NCI-H345 (cell line): ENCODE measurements at places on chromosomes 2 and 18.

- no peak for DNase-seq
These were observed 43.3 kb downstream of the PXDN start for GRCh38 chr2:1701020-1701419.

DNA sequence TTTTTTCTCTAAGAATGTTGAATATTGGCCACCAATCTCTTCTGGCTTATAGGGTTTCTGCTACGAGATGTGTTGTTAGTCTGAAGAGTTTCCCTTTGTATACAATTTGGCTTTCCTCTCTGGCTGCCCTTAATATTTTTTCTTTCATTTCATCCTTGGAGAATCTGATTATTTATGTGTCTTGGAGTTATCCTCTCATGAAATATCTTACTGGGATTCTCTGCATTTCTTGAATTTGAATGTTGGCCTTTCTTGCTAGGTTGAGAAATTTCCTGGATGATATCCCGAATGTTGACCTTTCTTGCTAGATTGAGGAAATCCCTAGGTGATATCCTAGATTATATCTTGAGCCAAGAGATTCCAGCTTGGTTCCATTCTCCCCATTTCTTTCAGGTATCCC lies 125.6 kb downstream of the SLC5A7 start:
- no peak for DNase-seq

DNA sequence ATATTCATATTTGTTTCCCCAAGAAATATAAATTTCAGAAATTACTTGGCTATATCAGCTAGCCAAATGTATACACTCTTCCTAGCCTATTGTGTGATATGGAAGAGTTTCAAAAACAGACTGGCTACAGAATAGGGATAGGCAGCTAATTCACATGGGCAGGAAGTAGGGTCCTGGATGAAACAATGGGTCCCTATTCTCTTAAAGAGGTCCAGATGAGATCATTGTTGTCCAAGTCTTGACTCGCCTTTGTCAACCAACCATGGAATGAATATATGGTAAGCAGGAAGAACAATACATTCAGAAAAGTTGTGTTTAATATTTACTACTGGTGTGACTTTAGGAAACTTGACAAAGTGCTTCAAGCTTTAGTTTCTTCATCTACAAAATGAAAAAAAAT lies 319.9 kb downstream of the NBAS start:
- no peak for DNase-seq

DNA sequence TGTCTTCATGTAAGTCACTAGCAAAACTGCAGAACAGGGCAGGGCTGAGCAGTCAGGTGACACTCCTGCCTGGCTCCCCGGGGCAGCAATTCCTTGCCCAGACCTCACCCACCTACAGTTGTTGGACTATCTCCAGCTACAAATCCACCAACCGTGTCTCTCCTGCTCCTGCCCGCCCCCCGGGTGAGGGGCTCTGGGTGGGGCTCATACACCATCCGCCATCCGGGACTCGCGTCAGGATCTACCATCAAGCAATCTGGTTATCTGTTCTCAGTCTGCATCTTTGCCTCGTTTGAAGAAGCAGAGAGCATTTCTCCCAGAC lies 13.5 kb upstream of the GLI2 start:
- DNase-seq = peak; percentile 22

DNA sequence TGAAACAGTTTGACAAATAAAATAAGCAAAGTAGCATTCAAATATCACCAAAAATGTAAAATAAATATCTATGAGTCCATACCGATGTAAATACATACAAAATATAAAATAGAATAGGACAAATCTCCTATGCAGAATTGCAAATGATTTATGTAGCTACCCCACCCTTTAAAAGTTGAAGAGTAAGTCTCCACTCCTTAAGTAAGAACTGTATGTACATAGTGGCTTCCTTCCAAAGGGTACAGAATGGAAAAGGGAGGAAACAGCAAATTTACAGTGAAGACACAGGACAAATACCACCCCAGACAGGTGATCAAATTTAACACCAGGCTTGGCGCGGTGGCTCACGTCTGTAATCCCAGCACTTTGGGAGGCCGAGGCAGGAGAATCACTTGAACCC lies 40.8 kb downstream of the COL5A2 start:
- no peak for DNase-seq

- no peak for DNase-seq
These were observed 87.0 kb downstream of the GBX2 start for GRCh38 chr2:236081171-236081570.

GRCh38 chr2:232871835-232872736 lies 2.0 kb downstream of the SNORC start:
- no peak for DNase-seq

DNA sequence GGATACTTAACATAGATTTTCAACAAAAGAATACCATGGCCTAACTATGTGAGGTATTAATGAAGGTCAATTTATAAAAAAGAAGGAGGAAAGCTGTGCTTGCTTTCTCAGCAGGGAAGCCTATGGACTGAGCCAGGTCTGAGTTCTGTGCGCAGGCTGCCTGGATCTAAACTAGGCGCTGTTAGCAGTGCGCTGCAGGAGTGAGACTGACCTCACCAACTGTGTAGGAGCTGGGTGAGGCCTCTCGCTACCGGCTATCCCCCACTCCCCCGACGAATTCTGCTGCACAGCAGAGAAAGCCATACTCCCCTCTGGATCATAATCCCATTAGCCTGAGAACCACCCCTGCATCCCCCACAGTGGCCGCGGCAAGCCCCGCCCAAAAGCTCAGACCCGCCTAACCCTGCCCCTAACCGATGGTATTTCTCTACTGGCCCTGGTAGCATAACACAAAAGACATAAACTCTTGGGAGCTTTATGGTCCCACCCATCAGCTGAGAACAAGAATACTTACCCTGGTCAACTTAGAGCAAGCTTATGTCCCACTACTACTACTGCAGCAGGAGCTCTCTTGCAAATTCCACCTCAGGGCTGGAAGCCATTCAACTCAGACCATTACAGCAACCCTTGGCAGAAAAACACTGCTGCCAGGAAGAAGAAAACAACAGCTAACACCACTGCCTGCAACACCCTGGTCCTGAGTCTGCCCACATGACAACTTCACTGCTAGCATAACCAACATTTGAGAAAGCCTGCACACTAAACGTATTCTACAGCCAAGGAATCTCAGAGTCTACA lies 28.0 kb downstream of the SULT1C2 start:
- DNase-seq = no peak

GRCh38 chr2:82656420-82656819 lies 1802.7 kb downstream of the SUCLG1 start:
- no peak for DNase-seq

GRCh38 chr2:501667-502066 lies 175.5 kb downstream of the TMEM18 start:
- no peak for DNase-seq

- DNase-seq = no peak
These were observed 28.0 kb upstream of the SCYGR1 start for GRCh38 chr2:227415538-227416424.

DNA sequence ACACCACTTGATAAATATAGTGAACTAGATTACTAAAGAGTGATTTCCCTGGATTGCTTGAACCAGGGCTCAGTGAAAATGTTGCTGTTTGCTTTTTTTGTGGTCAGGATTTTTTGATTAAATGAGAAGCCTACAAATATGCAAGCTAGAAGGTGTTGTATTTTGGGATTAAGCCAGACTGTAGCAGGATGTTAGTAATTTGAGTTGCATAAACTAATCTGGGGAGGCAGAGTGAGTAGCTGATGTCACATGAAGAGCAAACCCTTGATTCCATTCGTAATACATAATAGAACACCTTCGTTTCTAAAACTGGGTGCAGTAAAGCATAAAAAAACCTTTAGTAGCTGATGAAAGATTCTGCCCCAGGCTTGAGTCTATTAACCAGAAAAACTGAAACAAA lies 32.0 kb downstream of the NEDD4L start:
- no peak for DNase-seq

- no peak for DNase-seq
These were observed 154.3 kb downstream of the SETBP1 start for GRCh38 chr18:44834867-44835469.

GRCh38 chr2:153584244-153584643 lies 105.7 kb upstream of the RPRM start:
- no peak for DNase-seq

- no peak for DNase-seq
These were observed 258.4 kb downstream of the CD226 start for GRCh38 chr18:69689121-69689759.
